Renal cortical epithelial cell (primary cell): ENCODE measurements at places on chromosomes 6 and 20.

DNA sequence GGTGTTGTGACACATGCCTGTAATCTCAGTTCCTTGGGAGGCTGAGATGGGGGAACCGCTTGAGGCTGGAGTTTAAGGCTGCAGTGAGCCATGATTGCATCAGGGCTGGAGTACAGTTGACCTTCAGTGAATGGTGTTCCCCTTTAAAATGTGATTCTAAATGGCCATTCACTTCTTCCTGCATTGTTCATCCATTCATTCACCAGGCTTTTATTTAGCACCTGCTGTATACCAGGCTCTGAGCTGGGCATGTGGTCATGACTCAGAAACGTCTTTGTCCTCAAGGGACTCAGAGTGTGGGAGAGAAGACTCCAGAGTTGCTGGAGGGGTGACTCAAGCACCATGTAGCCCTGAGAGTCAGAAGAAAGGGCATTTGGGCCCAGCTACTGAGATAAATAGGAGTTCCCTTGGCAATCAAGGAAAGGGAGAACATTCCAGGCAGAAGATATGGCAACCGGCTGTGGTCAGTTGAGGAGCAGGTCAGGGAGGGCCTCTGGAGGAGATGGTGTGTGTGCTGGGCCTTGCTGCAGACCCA is 101.1 kb downstream of the DLGAP4 start:
- DNase-seq: no peak

GRCh38 chr6:136127873-136128272 is 122.2 kb downstream of the MTFR2 start:
- peak; percentile 42 for DNase-seq

GRCh38 chr20:14951707-14952418 is 614.5 kb upstream of the FLRT3 start:
- peak; percentile 81 for DNase-seq

DNA sequence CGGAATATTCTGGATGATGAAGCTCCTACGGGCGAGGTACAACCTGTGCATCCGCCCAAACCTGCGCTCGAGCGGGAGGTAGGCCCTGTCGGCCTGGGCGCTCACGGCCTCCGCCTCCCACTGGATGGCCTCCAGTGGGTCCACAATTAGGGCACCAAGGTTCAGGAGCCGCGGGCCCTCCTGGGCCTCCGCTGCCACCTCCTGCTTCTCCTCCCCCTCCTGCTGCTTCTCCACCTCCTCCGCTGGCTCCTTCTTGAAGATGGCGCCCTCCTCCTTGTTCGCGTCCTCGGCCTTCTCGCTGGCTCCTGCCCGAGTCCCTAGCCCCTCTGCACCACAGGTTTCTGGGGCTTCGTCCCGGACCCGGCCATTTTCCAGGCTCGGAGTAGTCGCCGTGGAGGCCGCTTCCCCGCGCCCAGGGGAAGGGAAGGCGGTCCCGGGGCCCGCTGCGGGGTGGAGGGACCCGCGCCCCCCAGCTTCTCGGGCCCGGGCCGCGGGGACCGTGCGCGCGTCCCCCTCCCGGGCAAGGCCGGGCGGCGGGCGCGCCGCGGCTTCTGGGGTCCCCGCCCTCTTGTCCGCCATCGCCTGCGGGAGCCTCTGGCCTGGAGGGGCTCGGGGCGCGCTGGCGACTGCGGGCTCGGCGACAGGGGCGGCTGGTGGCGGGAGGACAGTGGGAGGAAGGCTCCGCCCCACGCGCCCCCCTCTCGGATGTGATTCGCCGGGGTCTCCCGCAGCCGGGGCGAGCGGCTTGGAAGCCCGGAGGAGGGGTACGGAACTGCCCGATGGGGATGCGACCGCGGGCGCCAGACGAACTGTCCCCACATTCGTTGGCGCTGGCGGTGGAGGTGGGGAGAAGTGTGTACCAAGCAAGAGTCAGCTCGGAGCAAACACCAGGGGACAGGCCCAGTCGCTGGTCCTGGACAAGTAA is 17.6 kb downstream of the PLAGL2 start:
- peak; percentile 12 for DNase-seq

- DNase-seq: no peak
Measured at GRCh38 chr20:52446421-52447224, 255.0 kb upstream of the ZFP64 start.

GRCh38 chr6:90005048-90005827 is 111.0 kb downstream of the GJA10 start:
- DNase-seq: no peak

DNA sequence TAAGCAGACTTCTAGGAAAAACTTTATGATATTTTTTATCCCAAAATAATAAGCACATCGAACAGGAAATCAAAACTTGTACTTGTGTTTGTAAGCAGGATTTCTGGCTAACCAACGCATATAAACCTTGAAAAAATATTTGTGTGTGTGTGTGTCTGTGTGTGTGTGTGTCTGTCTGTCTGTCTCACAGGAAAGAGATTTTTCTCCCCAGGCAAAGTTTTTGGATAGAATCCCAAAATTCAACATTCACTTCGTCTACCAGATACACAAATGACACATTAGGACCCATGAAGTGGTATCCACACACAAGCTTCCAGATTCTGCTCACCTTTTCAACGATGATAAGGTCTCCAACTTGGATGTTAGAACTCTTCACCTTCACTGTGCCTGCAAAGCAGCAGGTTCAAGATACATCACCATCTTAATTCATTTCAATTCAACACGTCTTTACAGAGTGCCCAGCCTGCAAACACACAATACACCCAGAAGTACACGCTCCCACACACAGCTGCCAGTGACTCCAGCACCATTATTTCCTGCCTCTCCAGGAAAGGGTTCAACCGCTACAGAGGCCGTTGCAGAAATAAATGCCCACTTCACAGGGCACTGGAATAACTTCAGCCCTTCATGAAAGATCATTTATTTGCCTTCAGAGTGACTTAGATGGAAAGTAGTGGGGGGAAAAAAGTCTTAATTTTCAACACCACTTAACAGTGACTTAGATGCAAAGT is 70.9 kb downstream of the ATP9A start:
- DNase-seq: no peak

DNA sequence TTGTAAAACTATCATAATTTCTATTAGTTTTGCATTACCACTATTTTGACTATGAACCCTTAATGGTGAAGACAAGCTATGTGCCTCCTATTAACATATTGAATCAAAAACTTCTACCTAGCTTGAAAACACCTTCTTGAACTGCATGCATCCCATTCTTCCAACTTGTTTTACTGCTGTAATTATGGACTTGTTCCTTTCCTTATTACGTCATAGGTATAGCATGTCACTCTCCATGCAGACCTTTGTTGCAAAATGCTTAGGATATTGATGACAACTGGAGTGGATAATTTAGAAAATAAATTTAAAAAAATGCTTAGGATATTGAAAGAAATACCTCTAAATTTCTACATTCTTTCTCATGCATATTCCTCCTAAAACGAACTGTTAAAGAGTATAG is 219.3 kb downstream of the KCNQ5 start:
- no peak for DNase-seq

GRCh38 chr20:24991897-24992486 is 559 bp downstream of the APMAP start:
- no peak for DNase-seq

DNA sequence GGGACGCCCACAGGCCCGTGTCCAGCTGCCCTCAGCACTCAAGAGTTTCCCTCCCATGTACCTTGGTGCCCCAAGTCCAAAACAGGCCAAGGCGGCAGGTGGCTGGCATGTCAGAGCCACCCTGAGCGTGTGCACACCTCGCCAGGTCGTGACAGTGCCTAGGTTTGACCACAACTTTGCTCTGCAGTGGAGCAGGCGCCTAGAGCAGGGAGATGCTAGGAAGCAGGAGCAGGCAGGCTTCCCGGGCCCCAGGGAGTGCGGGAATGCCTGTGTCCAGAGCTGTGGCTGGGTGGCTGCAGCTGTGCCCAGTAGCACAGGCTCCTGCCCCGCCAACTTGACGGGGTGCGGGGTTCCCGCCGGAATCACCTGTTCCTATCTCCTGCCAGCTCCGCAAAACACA is 380.8 kb upstream of the IMPG1 start:
- no peak for DNase-seq

GRCh38 chr6:112357791-112358190 is 10.7 kb downstream of the RFPL4B start:
- peak; percentile 5 for DNase-seq

GRCh38 chr6:31922942-31923341 is 4.6 kb upstream of the C2 start:
- no peak for DNase-seq

GRCh38 chr20:62161347-62161746 is 17.8 kb downstream of the SS18L1 start:
- peak; percentile 62 for DNase-seq

GRCh38 chr20:17723301-17723691 is 23.5 kb downstream of the BANF2 start:
- DNase-seq: no peak

GRCh38 chr6:9025228-9025627 is 589.9 kb upstream of the SLC35B3 start:
- DNase-seq: no peak

GRCh38 chr6:130516604-130517003 is 150.8 kb downstream of the TMEM200A start:
- DNase-seq: no peak

- DNase-seq: no peak
Measured at GRCh38 chr6:100105138-100105537, 111.1 kb upstream of the MCHR2 start.

DNA sequence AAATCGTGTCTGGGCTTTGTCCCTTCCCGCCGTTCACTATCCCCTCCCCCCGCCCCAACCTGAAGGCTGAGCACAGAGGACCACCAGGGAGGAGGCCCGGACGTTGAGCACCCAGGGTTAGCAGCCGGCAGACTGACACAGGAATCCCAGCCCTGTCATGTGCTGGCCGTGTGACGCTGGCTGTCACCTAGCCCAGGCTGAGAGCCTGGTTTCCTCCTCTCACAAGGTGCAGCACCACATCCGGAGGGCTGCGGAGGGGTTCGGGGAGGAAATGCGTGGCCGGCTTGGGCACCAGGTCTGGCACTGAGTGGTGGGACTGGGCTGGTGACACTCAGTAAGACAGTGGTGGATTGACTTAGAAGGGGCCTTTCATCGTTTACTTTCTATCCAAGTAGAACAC is 4.6 kb upstream of the LSM14B start:
- no peak for DNase-seq

GRCh38 chr20:46089167-46089416 is 670 bp downstream of the NCOA5 start:
- no peak for DNase-seq

- no peak for DNase-seq
Measured at GRCh38 chr20:31864521-31865400, 5.6 kb downstream of the DUSP15 start.

- peak; percentile 82 for DNase-seq
Measured at GRCh38 chr6:7401075-7401474, 11.5 kb downstream of the RIOK1 start.

DNA sequence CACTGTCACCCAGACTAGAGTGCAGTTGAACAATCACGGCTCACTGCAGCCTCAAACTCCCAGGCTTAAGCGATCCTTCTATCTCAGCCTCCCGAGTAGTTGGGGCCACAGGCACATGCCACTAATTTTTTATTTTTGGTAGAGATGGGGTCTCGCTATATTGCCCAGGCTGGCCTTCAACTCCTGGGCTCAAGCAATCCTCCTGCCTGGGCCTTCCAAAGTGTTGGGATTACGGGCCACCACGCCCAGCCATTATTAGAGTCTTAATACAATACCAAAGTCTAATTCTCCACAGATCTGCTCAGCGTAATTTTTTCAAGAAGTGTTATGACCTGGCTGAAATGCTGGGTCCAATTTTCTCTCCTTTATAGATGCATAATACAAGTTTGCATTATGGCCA is 3.0 kb downstream of the GCLC start:
- no peak for DNase-seq

GRCh38 chr6:135229996-135230395 is 48.9 kb downstream of the MYB start:
- DNase-seq: no peak

GRCh38 chr6:91023529-91023928 is 436.7 kb upstream of the MAP3K7 start:
- DNase-seq: peak; percentile 81

- DNase-seq: no peak
Measured at GRCh38 chr20:53635221-53635620, 41.6 kb upstream of the ZNF217 start.

DNA sequence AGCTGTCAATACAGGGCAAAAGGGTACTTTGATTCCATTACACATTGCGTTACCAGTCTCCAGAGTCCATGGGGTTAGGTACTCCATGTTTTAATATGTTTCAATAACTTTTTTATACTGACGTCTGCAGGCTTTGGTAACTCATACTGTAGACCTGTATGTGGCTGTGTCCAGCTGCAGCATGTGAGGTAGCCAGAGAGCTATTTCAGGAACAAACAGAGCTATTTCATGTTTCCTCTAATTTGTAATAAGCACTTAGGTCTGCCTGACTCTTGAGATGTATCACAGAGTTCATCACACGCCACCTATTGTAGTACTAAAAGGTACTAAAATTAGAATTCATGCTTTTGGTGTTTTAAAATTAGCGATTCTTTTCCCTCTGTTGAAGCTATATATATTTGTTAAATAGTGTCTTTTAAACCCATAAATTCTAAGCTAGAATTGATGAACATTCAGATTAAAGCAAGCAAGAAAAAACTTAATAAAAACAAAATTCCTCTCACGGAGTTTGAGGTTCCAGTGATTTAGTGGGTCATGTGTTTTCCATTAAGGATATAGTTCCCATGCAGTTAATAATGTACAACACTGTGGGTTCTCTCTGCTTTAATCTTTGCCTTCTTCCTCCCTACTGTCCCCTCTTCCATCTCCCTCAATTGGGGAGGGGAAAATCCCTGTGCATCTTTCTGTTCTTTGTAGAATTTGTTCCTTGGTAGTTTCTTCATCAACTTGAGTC is 37.0 kb downstream of the FOXO3 start:
- DNase-seq: no peak

GRCh38 chr6:5992551-5993225 is 14.0 kb downstream of the NRN1 start:
- no peak for DNase-seq

GRCh38 chr6:97055743-97056142 is 131.2 kb downstream of the KLHL32 start:
- no peak for DNase-seq

DNA sequence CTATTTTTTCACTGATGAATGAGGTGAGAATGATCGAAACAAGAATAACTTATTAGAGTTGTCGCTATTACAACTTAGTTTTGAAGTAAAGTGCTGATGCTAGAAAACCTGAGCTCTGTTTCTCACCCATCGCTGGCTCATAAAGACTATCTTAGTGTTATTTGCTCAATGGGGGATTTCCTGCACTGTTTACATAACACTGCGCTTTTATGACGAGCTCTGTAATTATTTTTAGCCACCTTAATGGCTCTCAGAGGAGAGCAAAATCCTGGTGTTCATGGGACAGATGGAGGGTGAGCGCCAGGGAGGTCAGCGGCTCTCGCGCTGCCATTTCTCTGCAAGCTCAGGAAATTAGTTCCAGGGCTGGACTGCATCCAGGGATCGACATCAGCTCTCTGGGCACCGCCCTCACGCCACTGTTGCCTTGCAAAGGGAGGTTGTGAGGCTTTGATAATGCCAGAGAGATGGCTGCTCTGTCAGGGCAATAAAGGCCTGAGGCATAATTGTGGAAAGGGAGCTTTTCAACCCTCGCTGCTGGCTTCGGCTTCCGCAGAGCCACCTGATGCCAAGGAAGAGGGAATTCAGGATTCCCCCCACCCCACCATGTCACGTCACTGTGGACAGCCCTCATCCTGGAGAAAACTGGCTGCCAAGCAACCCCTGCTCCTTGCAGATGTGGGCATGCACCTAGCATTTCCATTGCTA is 72.0 kb downstream of the DACT2 start:
- peak; percentile 66 for DNase-seq

- peak; percentile 86 for DNase-seq
Measured at GRCh38 chr6:142867988-142868812, 76.8 kb downstream of the HIVEP2 start.
